ENCODE measurements at places on chromosomes 5 and 9. TPM values are rescaled to one million over a fixed set of nuclear protein-coding genes. Genes with fewer than 3 reads are reported as not detected.

Gene ARHGEF39
- 1.3 TPM for total RNA-seq

GRCh38 chr9:136978073-136978864 is 965 bp downstream of the PTGDS start:
- DNase-seq, result peak; percentile 55

Gene DMRTA1
- under 0.01 TPM for total RNA-seq

DNA sequence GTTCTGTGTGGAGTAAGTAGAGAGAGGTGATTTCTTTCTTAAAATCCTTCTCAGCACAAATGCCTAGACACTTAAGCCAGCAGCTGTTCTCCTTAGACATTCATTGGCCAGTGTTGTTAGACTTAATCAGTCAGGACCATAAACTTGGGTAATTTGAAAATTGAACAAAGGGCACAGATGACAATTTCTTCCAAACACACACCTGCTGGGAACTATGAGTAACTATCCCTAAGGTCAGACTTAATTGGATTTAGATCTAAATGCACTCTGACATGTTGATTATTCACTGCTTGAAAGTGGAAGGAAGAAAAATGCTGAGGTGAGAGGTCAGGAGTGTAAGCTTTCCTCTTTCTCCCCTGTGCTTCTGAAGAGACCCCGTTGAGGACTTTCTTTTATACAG is 1083.7 kb upstream of the DMAC1 start:
- DNase-seq, result no peak

DNA sequence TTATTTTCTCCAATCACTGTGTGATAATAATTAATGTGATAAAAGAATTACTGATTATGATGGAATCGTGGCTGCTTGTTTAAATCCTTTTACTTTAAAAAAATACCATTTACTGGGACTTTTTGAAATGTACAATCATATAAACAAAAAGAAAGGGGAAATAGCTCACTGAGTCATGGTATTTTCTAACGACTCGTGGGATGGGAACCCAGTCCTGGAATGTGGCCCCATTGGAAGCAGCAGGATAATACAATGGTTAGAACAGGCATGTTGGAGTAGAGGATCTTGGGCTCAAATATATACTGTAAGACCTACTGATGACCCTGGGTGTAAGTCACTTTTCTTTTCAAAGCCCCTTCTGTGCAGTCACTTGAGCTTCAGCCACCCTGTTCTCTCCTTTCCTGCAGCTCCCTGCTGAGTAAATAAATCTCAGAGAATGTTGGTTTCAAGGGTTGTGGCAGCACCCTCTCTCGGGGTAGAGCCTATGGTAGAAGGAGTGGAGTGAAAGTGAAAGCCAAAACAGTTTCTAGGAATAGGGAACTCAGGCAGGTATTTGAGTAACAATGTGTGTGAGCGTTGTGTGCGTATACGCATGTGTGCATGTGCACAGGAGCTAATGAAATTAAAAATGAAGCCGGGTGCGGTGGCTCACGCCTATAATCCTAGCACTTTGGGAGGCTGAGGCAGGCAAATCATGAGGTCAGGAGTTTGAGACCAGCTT is 40.8 kb upstream of the LARP1 start:
- no peak for DNase-seq

Gene LCN1
- not detected for total RNA-seq

Gene DDX4
- not detected for total RNA-seq

DNA sequence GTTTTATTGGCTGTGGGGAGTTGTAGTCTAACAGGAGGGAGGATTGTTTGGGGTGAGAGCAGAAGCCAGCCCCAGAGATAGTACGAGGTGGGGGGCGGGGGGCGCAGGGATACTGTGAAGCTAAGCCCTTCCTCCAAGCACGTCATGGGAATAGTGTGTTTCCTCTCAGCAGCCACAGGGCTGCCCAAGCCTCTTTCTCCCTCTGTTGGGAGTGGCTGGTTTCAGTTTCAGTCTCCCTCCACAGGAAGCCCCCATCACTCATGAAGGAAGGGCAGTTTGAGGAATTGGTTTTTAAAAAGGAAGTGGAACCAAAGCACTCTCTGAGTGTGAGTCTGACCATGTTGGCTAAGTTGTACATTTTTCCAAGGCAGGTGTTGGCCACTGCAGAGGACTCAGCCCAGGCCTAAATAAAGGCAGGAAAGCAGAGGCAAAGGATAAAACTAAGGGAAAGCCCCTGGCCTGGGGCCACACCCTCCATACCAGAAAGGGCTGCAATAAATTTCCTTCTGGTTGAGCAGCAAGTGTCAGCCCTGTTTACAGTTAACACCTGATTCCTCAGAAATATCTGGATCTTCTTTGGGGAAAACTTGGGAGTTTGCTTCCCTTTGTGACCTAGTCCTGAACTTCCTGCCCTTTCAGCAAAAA is 3.2 kb downstream of the RAB24 start:
- no peak for DNase-seq

- DNase-seq, result no peak
These were observed 105.3 kb downstream of the GCNT1 start for GRCh38 chr9:76564297-76564696.

Gene FSD1L
- total RNA-seq, result 1.6 TPM

GRCh38 chr5:173314166-173314952 is 13.9 kb downstream of the STC2 start:
- DNase-seq, result no peak

GRCh38 chr5:142515036-142515435 is 170.9 kb downstream of the FGF1 start:
- no peak for DNase-seq

- DNase-seq, result no peak
These were observed 35.4 kb downstream of the OTULIN start for GRCh38 chr5:14699807-14700400.

DNA sequence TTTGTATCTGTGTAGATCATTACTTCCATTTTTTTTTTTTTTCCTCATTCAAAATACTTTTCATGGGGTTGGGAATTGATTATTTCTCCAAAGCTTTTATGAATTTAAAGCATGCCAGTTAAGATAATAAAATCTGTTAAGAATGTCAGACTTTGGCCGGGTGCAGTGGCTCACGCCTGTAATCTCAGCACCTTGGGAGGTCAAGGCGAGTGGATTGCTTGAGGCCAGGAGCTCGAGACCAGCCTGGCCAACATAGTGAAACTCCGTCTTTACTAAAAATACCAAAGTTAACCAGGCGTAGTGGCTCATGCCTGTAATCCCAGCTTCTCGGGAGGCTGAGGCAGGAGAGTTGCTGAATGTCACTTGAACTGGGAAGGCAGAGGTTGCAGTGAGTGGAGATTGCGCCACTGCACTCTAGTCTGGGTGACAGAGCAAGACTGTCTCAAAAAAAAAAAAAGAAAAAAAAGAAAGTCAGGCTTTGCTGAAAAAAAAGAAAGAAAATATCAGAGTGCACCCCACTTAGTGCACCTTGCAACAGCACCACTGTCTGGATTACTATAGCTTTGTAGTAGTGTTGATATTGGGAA is 18.5 kb downstream of the TBC1D2 start:
- DNase-seq, result no peak

GRCh38 chr9:35267710-35268109 is 105.9 kb downstream of the UNC13B start:
- DNase-seq, result no peak

- DNase-seq, result no peak
These were observed 12.8 kb downstream of the PDLIM4 start for GRCh38 chr5:132270335-132270665.

- no peak for DNase-seq
These were observed 253.7 kb downstream of the SPOCK1 start for GRCh38 chr5:137245438-137245837.

GRCh38 chr5:7261049-7261448 is 134.9 kb upstream of the ADCY2 start:
- DNase-seq, result peak; percentile 61

DNA sequence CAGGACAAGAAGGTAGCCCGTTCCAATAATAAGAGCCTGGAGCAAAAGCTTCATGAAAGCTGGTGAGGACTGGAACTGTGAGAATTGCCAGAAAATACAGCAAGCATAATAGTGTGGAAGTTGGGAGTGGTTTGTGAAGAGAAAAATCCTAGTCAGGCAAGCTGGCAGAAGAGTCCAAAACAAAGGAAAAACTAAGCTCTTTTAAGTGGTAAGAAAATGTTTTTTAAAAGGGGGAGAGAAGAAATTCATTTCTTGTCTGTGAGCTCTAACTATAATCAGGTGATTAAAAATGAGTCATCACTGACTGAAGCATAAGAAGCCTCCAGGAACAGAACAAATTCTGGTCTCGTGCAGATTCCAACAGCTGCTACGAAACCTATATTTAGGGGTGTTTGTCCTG is 102.6 kb downstream of the CAAP1 start:
- DNase-seq, result no peak

- DNase-seq, result no peak
These were observed 25.0 kb downstream of the MAST4 start for GRCh38 chr5:66621146-66621545.

DNA sequence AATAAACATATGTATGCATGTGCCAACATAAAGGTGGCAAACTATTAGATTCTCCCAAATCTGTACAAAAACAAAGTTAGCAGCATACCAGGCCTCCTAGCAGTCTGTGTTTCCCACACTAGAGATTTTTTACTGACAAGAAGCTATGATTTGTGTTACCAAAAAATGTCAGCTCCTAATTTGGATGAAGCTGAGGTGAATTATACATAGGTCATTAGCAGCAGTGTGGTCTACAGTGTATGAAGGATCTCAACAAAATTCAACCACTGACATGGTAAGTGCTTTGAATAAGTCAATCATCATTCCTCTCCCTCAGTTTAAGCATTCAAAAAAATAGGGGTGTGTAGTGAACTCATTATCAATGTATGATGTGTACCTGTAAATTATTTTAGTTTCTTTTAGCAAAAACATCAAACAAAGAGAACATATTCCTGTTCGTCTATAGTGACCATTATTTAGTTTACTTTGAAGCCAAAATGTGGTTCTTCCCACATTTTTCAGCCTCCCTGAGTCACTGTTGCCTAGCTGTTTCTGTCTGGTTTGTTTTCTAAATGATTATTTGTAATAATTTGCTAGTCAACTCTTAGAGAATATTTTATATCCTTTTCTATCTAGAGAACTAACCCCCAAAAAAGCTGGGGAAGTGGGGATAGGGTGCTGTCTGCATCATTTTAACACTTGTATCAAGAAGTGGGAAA is 52.1 kb upstream of the RGMB start:
- DNase-seq, result no peak

Gene HTR1A
- not detected for total RNA-seq

DNA sequence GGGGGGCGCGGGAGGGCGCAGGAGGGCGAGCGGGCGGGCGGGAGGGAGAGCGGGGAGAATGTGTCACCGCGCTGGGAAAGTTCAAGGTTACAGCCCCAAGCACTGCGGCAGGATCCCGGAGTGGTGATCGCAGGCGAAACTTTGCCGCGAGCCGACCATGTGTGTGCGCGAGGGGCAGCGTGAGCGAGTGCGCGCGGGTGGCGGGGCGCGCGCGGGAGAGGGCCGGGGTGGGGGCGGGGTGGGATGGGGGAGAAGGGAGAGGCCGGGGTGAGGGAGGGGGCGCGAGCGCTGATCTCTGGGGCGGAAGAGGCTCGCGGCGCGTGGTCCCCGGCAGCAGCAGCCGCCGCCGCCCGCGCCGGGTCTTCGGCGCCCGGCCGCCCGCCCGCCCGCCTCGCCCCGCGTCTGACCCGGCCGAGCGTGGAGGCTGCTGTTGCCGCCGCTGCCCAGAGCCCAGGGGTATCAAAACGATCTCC is at the start of gene NFIB:
TSS of gene NFIB (minus strand) at position 191 of the 473 bp plus-strand sequence. CDS start 630 bp downstream, outside the sequence.
- DNase-seq, result no peak

DNA sequence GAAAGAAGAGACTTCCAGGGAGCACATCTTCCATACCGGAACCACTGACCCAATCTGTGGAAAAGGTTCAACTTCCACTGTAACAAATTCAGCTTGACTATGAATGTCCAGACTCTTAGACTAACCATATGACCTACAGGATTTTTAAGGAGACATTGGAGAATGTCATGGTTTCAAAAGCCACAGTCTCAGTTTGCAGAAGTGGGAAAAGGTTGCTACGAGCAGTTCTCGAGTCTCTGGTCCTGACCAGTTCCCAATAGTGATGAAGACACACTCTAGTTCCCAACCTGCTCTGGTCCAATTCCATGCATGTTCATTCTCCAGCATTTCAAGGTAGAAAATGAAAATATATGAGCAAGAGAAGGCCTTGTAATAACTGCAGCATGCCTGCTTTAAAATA is 158.0 kb downstream of the MAPKAP1 start:
- no peak for DNase-seq

GRCh38 chr9:130868230-130868629 is 28.4 kb downstream of the QRFP start:
- no peak for DNase-seq

GRCh38 chr5:160375166-160375565 is 4.7 kb upstream of the C1QTNF2 start:
- no peak for DNase-seq

DNA sequence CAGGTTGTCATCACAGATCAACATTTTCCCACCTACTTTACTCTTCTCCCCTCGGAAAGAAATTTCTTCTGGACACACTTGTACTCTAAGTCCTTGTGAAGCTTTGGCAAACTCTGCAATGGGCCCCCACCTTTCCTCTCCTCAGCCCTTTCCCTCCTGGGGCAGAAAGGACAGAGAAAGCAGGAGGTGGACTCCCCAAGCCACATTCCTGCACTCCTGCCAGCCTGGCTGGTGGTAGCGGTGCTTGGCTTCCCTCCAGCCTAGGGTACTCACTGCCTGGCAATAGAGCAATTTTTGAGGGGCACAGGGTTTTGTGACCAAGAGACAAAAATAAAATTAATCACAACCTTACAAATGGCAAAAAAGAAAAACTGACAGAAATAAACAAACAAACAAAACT is 451.4 kb downstream of the ZSWIM6 start:
- DNase-seq, result no peak

- no peak for DNase-seq
These were observed 262.5 kb upstream of the TAS2R1 start for GRCh38 chr5:9892696-9893095.

Gene ANKRD31
- total RNA-seq, result under 0.01 TPM

- DNase-seq, result no peak
These were observed 78.0 kb downstream of the APBA1 start for GRCh38 chr9:69594180-69594579.

Gene FASTKD3
- 4.6 TPM for total RNA-seq

Gene SHROOM1
- total RNA-seq, result 0.54 TPM

- no peak for DNase-seq
These were observed 8.2 kb upstream of the GRAMD2B start for GRCh38 chr5:126414874-126415502.

DNA sequence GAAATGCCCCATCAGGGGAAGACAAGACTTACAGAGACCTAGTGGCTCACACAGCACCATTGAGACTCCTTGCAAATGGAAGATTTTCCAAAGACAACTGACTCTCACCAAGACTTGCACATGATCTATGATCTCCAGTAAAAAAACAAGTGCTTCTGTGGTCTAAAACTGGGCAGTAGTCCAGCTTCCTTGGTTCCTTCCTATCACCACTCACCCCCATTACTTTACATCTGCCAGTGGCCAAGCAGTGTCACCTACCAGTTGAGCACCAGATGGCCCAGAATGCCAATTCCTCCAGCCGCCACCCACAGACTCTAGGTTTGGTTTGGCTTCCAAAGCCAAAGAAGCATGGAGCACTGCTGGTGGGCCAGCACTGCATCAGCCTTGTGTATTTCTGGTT is 47.7 kb downstream of the SH3TC2 start:
- no peak for DNase-seq

- no peak for DNase-seq
These were observed 262.9 kb upstream of the DMAC1 start for GRCh38 chr9:8062459-8062858.

Gene SPINK6
- total RNA-seq, result not detected

- DNase-seq, result no peak
These were observed 32.5 kb downstream of the RAB14 start for GRCh38 chr9:121169094-121169601.

- no peak for DNase-seq
These were observed 28.2 kb downstream of the CATSPER3 start for GRCh38 chr5:134995850-134996402.

Data from hematopoietic multipotent progenitor cell (in vitro differentiated cells).